ENCODE measurements at places on chromosomes 12 and 14.
A peak's percentile ranks its signal among the peaks of the same experiment; 100 is the strongest.

DNA sequence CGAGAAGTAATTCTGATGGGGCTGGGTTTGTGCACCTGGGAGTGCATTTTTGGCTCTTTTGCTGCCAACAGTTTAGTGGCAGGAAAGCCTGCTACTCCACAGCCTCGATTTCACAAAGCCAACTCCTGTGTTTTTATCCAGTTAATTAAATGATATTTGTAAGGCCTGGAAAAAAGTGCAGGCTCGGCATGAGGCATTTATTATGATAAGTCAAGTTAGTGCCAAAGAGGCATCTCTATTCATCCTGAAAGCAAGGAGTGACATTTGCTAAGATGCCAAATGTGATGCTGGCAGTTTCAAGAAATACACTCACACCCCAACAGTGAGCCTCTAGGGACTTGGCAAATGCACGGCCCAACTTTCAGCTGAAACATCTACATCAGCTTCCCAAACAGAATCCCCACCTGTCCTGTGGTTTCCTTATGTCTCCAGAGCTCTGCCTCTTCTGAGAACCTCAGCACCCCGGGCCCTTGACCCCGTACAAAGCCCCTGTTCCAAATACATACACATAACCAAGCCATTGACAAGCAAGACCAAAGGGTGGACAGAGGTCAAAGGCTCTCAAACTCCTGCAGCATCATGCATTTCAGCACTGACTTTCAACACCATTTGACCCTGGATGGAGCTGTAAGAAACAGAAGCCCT is 955.1 kb upstream of the TMEM132C start:
- DNase-seq = no peak

DNA sequence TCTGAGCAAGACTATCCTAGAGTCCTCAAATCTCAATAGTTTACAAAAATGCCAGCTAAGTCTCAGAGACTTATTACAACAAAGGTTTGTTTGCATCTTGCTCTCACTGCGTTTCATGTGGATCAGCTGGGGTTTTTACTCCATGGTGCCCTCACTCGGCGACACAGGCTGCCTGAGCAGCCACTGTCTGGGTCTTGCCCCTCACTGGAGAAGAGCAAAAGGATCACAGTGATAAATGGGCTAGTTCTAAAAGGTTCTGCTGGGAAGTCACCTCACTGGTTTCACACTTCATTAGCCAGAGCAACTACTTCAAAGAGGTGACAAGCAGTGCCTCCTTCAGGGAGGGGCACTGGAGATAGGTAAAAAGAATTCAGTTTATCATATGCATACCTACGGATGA is 392.0 kb downstream of the RPL10L start:
- DNase-seq = no peak

- DNase-seq = no peak
These were observed 28.2 kb downstream of the FOXN3 start for GRCh38 chr14:89388853-89389252.

DNA sequence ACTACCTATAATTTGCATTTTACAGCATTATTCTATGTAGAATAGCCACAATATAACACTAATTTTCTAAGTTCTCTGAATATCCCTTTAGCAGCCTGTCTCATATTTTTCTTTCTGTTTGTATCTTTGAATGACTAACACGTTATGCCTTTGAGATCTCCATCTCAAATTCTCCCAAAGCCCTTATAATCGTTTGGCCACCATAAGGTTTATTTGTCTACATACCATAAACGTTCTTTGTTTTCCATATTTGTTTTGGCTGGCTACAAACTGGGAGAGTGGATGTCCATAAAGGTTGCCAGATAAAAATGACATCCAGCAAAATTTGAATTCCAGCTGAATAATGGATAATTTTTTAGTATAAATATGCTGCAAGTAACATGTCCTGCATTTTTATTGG is 203.7 kb downstream of the STXBP6 start:
- no peak for DNase-seq

DNA sequence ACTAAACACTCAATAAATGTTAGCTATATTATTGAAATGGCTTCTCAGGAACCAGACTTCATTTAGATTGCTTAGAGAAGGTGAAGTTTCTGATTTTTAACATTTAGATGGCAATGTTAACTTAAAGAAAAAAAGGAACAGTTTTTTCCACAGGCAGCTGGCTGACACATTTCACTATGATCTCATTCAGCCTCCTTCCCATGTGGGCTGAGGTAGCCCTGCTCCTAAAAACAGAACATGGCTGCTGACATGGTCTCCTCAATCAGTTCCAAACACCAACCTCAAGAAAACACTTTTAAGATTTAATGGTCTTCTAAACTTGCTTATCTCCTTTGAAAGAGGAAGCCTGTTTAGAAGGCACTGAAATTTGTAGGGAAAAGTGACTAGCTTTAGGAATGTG is 23.8 kb downstream of the GNS start:
- DNase-seq = no peak

GRCh38 chr14:31927348-31927832 is 149.7 kb upstream of the ARHGAP5 start:
- no peak for DNase-seq

- DNase-seq = peak; percentile 26
These were observed 24.3 kb upstream of the PLEKHD1 start for GRCh38 chr14:69460093-69460701.

DNA sequence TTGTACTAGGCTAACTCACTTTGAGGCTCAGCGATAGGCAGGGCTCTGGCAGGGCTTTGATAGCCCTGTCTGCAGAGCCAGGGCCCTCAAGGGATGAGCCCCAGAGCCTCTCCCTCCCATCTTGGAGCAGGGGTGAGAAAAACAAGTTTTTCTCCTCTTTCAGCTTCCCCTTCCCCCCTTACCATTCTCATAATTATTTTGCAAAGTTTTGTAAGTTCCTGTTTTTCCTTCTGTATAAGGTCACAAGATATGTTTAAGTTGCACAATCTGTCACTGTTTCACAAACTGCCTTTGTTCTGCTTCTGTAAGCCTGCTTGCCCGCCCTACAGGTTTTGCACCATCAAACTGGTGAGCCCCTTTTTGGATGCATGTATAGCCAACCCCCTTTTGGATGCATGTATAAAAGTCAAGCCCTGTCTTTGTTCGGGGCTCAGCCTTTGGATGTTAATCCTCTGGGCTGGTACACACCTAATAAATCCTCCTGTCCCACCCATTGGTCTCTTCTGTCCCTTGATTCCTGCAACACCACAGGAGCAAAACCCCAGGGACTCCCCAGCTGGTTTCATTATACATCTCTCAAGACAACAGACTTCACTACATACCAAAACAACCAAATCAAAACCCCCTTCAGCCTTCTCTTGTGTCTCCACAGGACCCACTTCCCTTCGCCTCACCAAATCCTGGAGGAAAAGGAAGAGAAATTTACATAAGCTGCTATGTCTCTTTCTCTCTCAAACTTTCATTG is 52.5 kb upstream of the RESF1 start:
- no peak for DNase-seq

GRCh38 chr12:54697851-54698250 is 49.7 kb upstream of the DCD start:
- no peak for DNase-seq

DNA sequence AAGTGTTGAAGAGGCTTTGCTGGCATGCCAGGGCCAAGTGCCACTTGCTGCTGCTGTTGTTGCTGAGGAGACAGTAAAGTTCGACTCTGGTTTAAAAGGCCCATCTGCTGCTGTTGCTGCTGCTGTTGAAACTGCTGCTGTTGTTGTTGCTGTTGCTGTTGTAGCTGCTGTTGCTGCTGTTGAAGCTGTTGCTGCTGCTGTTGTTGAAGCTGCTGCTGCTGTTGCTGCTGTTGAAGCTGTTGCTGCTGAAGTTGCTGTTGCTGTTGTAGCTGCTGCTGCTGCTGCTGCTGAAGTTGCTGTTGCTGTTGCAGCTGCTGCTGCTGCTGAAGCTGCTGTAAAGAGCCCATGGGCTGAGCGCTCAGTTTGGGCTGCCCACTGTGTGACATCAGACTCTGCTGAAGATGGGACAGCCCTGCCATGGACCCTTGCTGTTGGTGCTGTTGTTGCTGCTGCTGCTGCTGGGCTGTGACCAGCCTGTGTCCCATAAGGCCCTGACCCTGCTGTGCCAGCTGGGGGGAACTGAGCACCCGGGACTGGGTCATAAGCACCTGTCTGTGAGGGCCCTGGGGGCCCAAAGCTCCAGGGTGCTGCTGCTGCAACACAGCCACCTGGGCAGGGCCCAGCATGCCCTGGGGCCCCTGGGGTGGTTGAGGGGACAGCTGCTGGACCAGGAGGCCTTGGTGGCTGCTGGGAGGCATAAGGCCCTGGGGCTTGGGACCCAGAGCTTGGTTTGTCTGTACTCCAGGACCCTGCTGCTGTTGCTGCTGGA is 14.3 kb upstream of the PRKAG1 start:
- no peak for DNase-seq

DNA sequence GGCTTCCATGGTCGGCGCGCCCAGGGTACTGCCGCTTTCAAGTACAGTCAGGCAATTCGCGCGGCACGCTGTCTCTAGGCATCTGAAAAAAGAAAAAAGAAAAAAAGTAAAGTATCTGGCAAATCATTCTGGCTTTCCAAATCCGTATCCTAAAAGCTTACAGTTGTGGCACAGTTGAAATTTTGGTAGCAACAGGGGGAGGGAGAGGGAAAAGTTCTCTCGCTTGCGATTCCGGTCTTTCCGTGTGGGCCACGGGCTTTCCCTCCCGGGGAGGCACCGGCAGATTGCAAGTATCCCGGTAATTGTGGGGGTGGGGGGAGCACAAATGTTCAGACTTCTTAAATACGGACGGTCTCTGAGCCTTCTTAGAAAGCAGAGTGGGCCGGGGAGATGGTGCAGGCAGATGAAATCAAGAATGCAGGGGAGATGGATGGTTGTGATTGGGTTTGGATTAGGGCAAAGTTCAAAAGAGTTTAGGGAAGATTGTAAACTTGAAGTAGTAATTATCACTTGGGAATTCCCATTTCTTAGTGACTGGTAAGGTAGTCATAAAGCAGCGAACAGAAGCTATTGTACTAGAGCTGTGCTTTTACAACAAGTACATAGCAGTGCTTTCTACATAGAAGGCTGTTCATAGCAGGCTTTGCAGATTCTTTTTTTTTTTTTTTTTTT is 1.2 kb downstream of the SOCS2 start:
- no peak for DNase-seq

- no peak for DNase-seq
These were observed 380.5 kb upstream of the FBXO33 start for GRCh38 chr14:39812532-39813320.

DNA sequence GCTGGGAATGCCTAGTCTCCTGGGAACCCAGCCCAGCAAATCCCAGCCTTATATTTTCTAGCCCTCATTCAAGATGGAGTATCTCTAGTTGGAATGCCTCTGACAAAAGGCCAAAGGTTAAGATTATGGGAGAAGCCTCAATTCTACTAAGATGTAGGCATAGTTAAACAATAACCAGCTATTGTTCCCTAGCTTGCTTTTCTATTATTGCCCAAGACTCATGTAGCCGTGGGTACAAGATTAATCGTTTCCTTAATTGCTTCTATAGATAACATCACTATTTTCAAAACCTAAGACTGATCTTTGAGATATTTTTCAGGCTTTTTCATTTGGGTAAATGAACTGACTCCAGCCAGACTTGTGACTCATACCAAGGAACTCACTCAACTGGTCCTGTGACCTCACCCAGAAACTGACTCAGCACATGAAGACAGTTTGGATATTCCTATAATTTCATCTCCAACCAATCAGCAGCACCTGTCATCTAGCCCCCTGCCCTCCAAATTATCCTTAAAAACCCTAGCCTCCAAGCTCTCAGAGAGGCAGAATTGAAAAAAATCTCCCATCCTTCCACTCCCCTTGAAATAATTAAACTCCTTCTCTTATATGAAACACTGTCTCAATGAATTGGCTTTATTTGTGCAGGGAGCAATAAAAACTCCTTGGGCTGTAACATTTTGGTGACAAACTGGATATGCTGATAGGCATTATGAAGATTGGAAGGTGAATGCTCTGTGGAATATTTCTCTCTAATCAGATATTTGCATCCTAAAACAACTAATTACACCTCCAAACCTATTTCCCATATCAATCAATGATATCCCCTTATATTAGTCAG is 589.0 kb downstream of the C12orf50 start:
- DNase-seq = no peak

DNA sequence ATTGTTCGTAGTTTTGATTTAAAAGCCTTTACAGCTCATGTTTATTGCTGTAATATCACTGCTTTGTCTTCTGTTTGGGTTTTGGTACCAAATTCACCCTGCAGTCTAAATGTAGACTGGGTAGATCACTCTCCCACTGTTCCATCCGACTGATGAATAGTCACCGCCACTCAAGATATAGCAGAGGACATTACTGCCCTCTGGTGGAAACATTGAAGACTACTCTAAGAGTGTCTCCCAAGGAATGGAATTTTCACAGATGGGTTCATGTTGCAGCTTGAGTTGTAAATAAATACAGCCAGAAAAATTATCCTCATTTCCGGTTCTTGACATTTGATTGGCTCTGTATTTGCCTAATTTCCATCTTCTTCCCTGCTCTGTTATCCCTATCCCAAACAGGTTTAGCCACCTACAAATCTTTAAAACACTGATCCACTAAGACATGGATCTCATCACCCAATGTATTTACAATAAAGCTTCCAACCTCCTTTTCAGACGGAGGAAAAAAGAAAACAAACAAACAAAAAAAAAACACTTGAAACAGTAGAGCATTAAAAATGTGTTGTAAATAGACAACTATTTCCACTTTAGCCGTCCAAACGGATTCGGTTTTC is 198.3 kb upstream of the CPNE8 start:
- DNase-seq = no peak

GRCh38 chr12:65695113-65695865 is 129.0 kb upstream of the HMGA2 start:
- no peak for DNase-seq

DNA sequence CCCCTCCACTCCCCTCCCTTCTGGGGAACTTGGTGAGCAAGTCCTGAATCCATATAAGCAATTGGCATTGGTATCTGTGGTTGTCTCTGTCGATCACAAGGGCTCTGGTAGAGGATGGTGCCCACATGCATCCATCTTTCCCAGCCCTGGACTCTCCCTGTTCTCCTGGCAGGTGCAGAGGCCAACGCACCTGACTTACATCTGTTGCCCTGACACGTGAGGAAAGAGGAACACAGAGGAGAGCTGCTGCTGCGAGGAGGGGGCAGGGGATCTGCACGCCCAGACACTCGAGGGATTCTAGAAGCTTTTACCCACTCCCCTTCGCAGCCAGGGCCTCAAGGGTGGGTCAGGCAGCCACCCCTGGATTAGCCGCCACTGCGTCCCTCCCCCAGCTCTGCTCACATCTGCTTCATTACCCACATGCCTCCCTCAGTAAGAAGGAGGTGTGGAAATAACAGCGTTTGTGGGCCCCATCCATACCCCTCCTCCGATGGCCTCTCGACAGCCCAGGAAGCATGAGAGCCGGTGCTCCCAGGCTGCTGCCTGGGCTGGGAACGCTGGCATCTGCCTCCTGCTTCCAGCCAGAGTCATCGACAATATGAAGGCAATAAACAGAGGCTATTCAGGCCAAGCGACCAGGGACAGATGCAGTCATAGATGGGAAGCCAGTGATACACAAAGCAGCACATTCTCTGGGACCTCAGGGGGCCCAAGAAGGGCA is 56.5 kb downstream of the KDM2B start:
- DNase-seq = no peak
